BE2C (cell line): ENCODE measurements at places on chromosomes 5 and 9.

GRCh38 chr9:130283539-130284248, 18.1 kb downstream of the HMCN2 start:
- DNase-seq = peak; percentile 48

DNA sequence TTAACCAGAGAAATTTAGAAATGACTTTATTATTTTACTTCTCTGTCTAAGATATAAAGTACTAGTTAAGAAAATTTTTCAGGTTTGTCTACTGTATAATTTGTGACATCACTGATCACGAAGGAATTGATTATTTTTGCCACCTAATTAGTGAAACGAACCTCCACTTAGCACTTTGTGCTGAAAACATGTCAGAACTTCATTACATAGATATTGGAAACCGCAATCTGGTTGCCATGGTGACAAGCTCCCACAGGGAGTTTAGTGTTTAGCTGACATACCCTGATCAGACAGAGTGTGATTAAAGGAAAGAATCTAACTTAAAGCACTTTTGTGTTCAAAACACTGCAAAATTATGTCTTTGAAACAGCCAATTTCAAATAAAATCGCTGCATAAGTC, 668.4 kb upstream of the CCNG1 start:
- no peak for DNase-seq

GRCh38 chr5:145960848-145961600, 24.6 kb downstream of the SH3RF2 start:
- DNase-seq = no peak

GRCh38 chr5:53991942-53992341, 318.4 kb downstream of the ARL15 start:
- DNase-seq = no peak

DNA sequence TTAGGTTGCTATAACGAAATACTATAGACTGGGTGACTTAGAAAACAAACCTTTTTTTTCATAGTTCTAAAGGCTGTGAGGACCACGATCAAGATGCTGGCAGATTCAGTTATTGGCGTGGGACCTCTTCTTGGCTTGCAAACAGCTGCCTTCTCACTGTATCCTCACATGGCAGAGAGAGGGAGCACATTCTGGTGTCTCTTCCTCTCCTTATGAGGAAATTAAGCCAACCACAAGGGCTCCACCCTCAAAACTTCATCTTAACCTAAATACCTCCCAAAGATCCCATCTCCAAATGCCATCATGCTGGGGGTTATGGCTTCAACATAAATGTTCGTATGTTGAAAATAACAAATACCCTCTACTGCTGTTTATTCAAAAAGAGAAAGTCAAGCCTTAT, 197.1 kb downstream of the CEMIP2 start:
- DNase-seq = no peak

- no peak for DNase-seq
These were observed 494.2 kb downstream of the MTRR start for GRCh38 chr5:8363138-8363537.

- no peak for DNase-seq
These were observed 27.2 kb downstream of the FBXW2 start for GRCh38 chr9:120765910-120766425.

GRCh38 chr5:28779161-28779754, 1740.9 kb upstream of the CDH9 start:
- peak; percentile 27 for DNase-seq

- no peak for DNase-seq
These were observed 26.6 kb downstream of the WNT8A start for GRCh38 chr5:138110266-138110963.

DNA sequence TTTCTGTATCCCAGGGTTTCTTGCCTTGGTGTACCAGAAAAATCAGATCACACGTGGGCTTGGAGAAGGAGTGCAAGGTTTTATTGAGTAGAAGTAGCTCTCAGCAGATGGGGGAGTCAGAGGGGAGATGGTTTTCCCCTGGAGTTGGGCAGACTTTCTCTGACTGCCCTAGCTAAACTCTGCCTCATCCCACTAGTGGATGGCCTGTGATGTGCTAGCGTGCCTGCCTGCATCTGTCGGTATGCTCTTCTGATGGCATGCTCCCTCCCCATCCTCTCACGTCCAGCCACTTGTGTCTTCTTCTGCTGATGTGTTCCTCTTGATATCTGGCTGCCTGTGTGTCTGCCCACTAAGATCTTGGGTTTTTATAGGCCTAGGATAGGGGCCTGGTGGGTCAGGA, 616.1 kb upstream of the RGMB start:
- no peak for DNase-seq

DNA sequence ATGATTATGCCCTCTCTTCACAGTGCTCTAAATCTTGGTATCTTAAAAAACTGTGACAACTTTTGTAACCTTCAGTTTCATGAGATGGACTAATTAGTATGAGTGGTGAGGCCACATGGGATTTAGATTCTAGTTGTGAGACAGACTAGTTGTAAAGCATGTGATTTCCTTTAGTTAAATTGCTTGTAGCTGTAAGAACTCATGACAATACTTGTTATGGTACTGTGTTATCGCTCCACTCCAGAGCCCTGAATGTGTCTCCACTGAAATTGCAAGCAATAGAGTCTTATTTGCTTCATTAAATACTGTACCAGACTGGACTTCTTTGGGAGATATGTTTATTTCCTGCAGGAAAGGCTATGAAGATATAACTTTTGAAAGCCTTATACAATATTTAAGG, 1198.3 kb upstream of the CDH6 start:
- DNase-seq = no peak

DNA sequence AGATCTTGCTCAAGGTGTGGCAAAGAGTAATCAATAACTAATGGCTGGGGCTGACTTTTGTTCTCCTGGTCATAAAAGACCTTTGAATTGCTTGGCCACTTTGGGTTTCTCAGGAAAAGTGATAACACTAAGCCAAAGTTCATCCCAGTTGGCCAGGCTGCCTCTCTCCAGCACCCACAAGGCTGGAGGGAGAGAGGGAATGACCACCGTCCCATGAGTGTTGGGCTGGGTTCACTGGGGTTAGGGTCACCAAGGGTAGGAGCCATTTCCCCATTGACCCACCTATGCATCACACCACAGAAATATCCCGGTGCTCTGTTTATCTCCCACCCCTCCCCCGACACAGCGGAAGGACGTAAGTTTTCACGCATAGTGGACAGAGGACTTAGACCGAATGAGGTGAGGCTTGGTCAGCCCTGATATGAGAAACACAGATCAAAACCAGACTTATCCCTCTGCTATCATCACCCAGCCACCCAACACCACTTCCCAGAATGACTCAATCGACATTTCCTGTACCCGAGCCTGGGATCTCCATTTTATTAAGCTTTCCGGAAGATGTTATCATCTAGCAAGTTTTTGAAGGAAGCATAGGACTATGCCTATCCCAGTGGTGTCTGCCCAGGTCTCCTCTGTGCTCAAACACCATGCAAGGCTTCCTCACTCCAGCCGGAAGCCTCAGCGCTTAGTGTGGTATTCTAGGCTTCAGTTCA, 27.0 kb upstream of the PPARGC1B start:
- DNase-seq = no peak

- peak; percentile 59 for DNase-seq
These were observed 45.3 kb downstream of the RAPGEF6 start for GRCh38 chr5:131589510-131590348.

- DNase-seq = no peak
These were observed 1356.2 kb upstream of the C9orf72 start for GRCh38 chr9:28929433-28929832.

DNA sequence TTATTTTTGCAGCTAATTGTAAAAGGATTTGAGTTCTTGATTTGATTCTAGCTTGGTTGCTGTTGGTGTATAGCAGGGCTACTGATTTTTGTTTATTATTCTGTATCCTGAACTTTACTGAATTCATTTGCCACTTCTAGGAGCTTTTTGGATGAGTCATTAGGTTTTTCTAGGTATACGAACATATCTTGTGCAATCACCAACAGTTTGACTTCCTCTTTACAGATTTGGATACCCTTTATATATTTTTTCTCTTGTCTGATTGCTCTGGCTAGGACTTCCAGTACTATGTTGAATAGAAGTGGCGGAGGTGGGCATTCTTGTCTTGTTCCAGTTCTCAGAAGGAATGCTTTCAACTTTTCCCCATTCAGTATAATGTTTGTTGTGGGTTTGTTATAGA, 210.8 kb downstream of the FGF10 start:
- no peak for DNase-seq

- no peak for DNase-seq
These were observed 106.4 kb upstream of the ELL2 start for GRCh38 chr5:96067894-96068614.

GRCh38 chr9:91359083-91359482, 2.6 kb downstream of the AUH start:
- DNase-seq = no peak

GRCh38 chr5:31583129-31583528, 51.0 kb downstream of the C5orf22 start:
- DNase-seq = no peak

DNA sequence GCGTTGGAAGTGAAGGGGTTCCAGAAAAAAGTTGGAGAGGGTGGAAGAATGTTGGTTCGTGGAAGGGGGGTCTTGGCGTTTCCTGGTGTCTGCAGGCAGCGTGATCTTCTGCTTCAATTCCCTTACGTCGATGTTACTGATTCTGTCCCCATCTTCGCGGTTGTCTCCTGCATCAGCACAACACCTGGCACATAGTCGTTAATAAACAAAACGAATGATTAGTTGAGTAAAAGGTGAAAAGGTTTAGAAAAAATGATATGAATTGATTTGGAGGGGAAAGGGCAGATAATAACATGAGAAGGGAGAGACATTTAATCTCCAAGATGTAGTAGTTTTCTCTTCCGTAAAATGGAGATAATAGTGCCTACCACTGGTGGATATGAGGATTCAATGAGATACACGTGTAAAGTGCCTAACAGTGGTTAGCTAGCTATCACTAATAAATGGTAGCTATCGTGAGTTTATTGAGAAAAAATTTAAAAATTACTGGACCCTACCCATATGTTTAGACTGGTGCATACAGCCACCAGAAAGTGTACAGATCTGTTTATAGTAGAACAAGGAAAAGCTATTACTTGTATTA, 556 bp downstream of the MTREX start:
- peak; percentile 12 for DNase-seq

- no peak for DNase-seq
These were observed 33.1 kb downstream of the ZNF366 start for GRCh38 chr5:72474046-72474500.

- no peak for DNase-seq
These were observed 76.7 kb upstream of the CCNG1 start for GRCh38 chr5:163360656-163361055.

- DNase-seq = no peak
These were observed 1353.7 kb upstream of the ACO1 start for GRCh38 chr9:31030741-31031202.

- no peak for DNase-seq
These were observed 54.4 kb upstream of the SH3PXD2B start for GRCh38 chr5:172508471-172509404.

GRCh38 chr5:133247151-133247709, 195.4 kb downstream of the HSPA4 start:
- no peak for DNase-seq

- no peak for DNase-seq
These were observed 79.3 kb upstream of the FBXW11 start for GRCh38 chr5:172085738-172086137.
